ENCODE measurements at places on chromosomes 7 and 10.

DNA sequence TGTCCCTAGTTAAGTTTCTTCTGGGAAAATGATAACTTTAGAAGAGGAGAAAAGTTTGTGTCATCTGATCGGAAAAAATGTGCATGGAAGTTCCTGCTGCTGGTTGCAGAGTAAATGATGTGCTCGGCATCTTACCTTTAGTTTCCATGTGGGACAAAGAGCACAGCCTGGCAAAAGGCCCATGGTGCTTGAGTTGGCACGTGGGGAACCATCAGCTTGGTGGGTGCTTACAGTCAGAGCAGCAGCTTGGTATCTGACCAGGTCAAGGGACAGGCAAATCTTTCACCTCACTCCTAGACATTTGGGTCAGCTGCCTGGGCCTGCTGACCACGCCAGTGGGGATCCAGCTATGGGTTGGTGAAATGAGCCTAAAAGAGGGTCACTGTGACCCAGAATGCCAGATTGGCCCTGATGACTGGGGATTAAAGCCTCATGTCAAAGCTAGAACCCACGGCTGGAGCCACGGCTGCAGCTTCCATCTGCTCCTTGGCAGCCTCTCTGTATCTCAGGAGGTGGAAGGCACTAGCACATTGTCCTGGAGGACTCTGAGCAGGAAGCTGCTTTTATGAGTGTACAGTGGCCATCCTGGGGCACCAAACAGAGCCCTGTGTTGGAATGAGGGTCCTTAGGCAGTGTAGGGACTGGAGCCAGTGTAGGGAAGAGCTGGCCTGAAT, 24.7 kb downstream of the VWC2 start:
- no peak for DNase-seq

DNA sequence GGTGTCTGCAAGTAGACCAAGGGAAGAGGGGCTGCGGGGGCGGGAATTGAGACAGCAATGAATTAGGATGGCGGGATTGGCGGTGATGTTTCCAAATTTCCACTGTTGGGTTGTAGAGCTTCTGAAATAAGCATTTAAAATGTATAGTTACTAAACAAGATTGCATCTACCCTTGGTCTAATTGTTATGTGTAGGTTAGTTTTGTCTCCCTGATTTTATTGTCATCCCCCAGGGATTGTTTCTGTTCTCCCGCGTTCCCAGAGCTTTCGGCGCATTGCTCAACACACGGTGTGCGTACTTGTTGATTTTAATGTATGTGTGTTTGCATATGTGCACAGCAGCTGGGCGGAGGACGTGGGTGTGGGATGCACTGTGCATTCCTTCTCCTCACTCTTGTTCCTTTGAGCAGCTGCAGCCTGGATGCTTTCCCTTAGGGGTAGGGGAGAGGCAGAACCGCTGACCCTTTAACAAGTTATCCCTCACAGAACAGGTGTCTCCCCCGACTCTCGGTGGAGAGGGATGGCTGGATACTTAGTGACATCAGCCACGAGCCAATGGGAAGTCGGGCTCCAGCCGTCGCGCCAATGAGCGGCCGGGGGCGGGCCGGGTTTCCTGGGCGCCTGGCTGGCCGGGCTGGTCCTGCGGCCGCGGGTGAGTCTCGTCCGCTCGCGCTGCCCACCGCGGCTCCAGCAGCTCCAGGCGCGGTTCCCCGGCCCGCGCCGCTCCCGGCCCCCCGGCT, at the start of gene TSPAN33:
Gene TSPAN33 (plus strand): TSS at position 613 of the 739 bp plus-strand sequence. CDS start 274 bp downstream, outside the sequence.
- DNase-seq, result peak; percentile 54

DNA sequence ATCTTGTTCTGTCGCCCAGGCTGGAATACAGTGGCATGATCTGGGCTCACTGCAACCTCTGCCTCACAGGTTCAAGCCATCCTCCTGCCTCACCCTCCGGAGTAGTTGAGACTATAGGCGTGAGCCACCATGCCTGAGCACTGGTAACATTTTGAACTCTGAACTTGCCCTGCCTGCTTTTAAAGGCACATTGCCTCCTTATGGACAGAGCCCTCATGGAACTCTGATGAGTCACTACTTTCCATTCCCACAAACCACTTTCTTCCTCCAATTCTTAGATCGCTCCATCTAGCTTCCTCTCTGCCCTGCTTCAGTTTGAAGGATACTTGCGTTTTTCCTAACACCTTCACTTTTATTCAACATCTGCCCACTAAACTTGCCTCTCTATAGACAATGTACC, 38.1 kb downstream of the PRPS1L1 start:
- no peak for DNase-seq

- DNase-seq, result no peak
Observed at GRCh38 chr10:42972946-42973345, 103.9 kb upstream of the RET start.

GRCh38 chr7:158401826-158402225, 185.8 kb downstream of the PTPRN2 start:
- no peak for DNase-seq

DNA sequence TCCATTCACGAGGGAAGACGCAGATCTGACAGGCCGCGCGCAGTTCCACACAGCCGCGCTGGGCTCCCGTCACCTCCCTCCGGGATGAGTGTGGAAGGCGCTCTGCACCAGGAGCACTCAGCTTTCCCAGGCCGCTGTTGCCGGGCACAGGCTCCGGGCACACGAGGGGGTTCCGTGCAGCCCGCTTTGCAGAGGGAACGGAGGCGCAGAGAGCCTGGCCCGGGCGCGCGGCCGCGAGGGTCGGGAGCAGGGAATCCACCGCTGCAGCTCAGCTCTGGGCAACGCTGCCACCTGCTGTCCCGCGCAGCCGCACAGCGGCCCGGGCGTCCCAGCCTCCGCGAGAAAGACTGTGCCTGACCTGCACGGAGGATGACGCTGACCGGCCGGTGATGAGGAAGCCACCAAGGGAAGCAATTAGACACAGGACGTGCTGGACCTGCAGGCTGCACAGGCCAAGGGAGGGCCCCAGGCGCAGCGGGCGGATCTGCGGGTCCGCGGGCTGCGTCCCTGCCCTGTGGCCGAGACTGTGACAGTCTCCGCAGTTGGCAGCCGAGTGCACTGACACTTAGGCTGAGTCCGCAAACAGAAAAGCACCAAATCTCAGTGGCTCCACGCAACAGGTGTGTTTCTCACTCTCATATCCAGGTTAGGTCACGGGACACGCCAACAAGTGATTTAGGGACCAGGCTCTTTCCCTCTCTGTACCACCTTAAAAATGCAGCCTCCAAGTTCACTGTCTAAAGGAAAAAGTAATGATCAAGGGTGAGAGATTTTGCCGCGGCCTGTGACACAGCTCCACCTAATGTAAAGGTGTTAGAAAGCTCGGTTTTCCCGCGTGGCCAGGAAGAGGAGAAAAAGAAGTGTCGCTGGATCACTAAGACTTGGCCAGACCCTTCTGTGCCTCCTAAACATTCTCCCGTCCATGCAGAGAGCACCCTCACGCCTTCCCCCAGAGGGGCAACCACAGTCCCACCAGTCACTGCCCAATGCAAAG, 94.5 kb downstream of the SEC61G start:
- peak; percentile 1 for DNase-seq

DNA sequence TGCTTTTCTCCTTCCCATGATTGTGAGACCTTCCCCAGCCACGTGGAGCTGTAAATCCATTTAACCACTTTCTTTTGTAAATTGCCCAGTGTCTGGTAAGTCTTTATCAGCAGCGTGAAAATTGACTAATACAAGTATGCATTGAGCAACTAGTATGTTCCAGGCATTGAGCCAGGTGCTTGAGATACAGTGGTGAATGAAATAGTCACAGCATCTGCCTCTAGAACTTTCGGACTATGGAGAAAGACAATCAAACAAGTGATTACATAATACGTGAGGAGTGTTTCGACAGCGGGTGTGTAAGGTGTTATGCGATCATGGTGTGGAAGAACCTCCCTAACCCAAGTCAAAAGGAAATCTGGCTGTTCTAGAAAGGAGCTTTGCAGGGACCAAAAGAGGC, 21.6 kb upstream of the NUP205 start:
- DNase-seq, result peak; percentile 98

GRCh38 chr10:92640107-92640506, 47.2 kb downstream of the KIF11 start:
- peak; percentile 86 for DNase-seq

GRCh38 chr10:58371473-58371872, 13.7 kb upstream of the TFAM start:
- DNase-seq, result no peak

DNA sequence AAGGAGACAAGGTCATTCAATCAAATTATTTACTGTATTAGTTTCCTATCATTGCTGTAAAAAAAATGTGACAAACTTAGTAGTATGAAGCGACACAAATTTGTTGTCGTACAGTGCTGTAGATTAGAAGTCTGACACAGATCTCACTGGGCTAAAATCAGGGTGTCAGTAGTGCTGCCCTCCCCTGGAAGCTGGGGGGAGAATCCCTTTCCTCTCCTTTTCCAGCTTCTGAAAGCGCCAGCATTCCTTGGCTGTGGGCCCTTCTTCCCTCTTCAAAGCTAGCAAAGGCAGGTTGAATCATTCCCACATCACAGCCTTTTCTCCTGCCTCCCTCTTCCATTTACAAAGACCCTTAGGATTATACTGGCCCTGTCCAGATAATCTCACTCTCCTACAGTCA, 28.0 kb downstream of the VPS41 start:
- no peak for DNase-seq

- DNase-seq, result peak; percentile 33
Observed at GRCh38 chr10:29908962-29909361, 150.4 kb downstream of the JCAD start.

- DNase-seq, result peak; percentile 34
Observed at GRCh38 chr10:132397671-132398565, 918 bp downstream of the PWWP2B start.

DNA sequence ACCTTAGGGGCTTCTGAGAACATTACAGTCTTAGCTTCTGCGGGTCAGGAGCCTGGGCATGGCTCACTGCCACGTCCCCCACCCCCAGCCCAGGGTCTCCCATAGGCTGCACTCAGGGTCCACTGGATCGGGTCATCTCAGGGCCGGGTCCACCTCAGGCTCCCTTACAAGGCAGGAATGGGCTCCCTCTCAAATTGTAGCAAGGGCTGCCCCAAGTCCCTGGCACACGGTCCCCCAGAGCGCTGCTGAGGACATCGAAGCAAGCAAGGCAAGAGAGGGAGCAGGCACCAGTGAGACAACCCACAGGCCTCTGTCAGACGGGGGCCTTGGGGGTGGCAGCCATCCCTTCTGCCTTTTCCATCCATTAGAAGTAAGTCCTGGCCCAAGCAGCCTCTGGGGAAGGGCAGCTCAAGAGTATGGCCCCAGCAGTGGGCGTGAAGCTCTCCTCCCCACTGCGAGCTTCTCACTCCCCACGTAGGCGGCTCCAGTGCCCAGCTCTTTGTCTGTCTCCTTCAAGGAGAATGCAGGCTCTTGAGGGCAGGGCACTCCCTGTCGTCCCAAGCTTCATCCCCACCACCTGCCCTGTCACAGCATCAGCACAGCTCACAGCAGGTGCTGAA, 18.0 kb upstream of the RET start:
- DNase-seq, result no peak

GRCh38 chr10:8044908-8045725, 9.4 kb upstream of the GATA3 start:
- no peak for DNase-seq

DNA sequence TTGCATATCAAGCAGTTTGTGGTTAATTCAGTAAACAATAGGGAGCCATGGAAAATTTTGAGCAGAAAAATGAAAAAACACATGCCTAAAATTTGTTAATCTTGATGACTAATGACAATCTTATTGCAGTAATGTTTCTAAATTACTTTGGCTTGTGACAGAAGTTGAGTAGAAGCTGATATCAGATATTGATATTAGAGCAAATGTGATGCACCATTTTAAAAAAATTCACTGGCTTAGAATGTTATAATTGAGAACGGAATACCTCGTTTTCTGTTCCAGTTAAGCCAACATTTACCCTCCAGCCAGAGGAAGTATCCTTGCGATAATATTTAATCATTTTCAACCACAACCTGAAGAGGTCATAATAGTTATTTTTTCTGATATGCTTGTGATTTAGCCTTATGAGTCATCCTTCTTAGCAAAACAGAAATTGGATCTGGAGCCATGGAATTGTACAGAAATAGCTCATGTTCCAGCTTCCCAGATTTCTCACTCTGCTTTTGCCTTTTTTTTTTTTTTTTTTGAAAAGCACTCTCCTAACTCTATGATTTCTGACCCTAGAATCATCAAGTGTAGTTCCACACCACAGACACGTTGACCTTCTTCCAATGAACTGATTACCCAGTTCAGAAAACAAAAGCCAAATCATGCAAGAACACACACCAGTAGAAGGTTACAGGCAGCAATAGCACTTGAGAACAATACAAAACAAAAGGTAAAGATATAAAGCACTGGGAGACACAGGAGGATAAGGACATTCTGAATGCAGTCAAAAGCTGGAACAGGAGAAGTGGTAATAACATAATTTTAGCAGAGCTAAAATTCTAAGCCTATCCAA, 96.8 kb upstream of the PHYHIPL start:
- DNase-seq, result peak; percentile 59

DNA sequence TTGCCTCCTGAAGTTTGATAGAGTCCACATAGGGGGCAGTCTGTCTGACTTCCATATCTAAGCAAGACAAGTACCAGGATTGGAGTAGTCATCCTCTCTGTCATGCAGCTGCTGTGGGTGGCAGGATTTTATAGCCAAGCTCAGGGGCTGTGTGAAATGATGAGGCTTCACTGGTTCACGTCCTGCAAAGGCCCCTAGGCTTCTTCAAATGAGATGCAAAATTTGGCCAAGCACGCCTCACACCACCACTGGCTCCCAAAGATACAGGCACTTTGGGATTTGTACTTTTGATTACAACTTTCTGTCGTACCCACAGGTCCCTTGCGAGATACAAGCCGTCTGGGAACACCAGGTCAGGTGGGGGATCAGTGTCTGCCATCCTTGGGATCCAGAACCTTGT, 67.1 kb downstream of the WDFY4 start:
- DNase-seq, result no peak

DNA sequence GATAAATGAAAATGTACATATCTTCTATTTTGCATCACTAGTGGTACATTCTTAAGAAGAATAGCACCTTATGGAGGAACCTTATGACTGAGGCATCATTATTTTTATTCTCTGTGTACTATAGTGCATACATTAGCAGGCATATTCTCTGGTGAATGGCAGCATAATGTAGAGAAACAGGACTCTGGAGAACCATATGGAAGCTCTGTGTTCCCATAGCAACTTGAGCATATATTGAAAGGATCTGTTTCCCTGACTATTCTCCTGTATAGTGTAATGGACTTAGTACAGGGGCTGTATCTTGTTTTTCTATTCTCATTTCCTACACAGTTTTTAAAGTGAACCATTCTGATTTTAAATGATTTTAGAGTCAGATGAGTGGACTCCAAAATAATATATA, 128.4 kb upstream of the SMIM30 start:
- no peak for DNase-seq

DNA sequence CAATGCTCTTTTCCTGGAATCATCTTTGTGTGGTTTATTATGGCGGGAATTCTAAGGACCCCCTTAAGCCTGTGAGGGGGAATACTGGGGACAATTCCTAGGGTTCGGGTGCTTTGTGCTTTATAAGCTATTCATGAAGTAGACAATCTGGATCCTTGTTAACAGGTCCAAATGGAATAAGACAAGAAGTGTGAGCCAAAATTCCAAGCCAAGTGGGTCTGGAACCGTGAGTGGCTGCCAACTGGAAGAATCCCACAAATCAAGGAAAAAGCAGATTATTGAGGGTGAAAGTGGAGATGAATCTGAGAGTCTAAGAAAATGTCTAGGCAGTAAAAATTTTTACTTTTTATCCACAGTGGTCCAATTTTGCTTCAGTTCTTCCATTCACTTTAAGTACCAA, 136.8 kb downstream of the MDFIC start:
- DNase-seq, result no peak

- peak; percentile 83 for DNase-seq
Observed at GRCh38 chr7:121019018-121019417, 30.5 kb downstream of the CPED1 start.

- DNase-seq, result no peak
Observed at GRCh38 chr7:73555411-73555982, 2.0 kb downstream of the BCL7B start.

Measured in fibroblast of pulmonary artery (primary cell).